ENCODE measurements at places on chromosomes 4 and X.

DNA sequence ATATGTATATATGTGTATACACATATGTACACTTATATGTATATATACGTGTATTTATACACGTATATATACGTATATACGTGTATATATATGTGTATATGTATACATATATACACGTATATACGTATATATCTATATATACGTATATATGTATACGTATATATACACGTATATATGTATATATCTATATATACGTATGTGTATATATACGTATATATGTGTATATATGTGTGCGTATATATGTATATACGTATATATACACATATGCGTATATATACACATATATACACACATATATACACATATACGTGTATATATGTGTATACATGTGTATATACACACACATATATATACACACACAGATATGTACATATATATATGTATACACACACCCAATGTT, 348.0 kb upstream of the LCORL start:
- no peak for DNase-seq

GRCh38 chr4:145770124-145770523, 90.2 kb downstream of the C4orf51 start:
- no peak for DNase-seq

- no peak for DNase-seq
Measured at GRCh38 chrX:10797466-10797865, 177.1 kb upstream of the MID1 start.

DNA sequence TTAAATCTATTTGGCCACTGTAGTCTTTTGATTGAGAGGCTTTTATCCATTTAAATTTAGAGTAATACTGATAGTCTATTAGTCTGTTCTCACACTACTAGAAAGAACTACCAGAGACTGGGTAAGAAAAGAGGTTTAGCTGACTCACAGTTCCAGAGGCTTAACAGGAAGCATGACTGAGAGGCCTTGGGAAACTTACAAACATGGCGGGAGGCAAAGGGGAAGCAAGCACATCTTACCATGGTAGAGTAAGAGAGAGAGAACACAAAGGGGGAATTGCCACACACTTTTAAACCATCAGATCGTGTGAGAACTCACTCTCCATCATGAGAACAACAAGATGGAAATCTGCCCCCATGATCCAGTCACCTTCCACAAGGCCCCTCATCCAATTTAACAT, 410.9 kb downstream of the PDGFC start:
- no peak for DNase-seq

GRCh38 chrX:48468247-48468671, 1.8 kb downstream of the SLC38A5 start:
- DNase-seq, result no peak

- no peak for DNase-seq
Measured at GRCh38 chrX:72620550-72621145, 48.0 kb upstream of the HDAC8 start.

GRCh38 chr4:13700021-13700857, 72.7 kb upstream of the BOD1L1 start:
- no peak for DNase-seq

DNA sequence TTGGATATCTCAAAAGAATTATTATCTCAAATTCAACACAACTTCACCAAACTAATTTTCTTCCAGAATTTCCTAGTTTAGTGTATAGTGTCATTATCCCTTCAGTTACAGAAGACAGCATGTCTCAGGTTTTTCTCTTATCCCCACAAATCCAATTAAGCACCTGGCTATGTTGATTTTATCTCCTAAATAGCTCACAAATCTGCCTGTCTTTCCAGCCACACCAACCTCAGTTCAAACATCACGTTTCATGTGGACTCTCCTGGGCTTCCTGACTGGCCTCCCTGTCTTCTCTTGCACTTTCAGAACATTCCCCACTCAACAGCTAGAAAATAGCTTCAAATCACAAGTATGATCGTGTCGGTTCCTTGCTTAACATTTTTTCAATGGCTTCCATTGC, 14.8 kb downstream of the STK32B start:
- DNase-seq, result no peak

- no peak for DNase-seq
Measured at GRCh38 chr4:70948665-70949260, 44.7 kb upstream of the DCK start.

DNA sequence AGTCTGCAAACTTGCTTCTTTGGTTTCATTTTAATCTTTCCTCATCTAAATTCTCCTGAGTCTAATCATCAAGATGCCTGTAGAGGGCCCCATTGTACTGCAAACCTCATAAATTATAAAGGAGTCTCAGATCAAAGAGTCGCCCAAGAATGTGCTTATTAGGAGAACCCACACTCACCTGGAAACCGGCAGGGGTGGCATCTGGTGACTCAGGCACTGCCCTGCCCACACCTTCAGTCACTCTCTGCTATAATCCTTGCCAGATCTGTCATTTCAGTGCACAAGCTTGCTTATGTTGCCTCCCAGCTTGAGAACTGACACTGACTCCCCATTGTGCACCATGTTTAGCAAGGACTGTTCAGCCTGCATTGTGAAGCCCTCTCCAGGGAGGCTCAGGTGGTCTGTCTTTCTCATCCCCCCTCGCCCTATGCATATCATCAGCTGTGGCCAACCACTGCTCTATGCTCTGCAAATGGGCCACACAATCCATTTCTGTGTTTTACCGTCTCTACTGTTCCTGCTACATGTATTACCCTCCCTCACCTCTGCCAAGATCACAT, 12.4 kb downstream of the EPGN start:
- no peak for DNase-seq

DNA sequence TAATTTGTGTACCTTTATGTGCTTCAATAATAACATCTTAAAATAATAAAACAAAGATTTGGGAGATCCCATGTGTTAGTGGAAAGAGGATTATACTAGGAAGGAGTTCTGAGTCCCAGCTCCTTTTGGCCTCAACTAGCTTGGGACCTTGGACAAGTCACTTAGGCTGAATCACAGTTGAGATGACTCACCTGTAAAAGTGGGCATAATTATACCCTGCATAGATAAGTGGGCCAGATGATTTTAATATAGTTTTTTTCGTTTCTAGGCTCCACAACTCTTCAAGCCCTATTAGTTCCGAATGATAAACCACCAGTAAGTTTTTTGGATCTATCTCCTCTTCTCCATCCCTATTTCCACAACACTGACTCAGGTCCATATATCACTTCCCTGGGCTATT, 131.8 kb downstream of the ENOX2 start:
- DNase-seq, result no peak

GRCh38 chr4:27638163-27638915, 777.7 kb downstream of the STIM2 start:
- DNase-seq, result no peak

- DNase-seq, result no peak
Measured at GRCh38 chr4:140046543-140046942, 107.4 kb downstream of the MAML3 start.

GRCh38 chrX:102765809-102766208, 45.3 kb downstream of the GPRASP3 start:
- DNase-seq, result no peak

DNA sequence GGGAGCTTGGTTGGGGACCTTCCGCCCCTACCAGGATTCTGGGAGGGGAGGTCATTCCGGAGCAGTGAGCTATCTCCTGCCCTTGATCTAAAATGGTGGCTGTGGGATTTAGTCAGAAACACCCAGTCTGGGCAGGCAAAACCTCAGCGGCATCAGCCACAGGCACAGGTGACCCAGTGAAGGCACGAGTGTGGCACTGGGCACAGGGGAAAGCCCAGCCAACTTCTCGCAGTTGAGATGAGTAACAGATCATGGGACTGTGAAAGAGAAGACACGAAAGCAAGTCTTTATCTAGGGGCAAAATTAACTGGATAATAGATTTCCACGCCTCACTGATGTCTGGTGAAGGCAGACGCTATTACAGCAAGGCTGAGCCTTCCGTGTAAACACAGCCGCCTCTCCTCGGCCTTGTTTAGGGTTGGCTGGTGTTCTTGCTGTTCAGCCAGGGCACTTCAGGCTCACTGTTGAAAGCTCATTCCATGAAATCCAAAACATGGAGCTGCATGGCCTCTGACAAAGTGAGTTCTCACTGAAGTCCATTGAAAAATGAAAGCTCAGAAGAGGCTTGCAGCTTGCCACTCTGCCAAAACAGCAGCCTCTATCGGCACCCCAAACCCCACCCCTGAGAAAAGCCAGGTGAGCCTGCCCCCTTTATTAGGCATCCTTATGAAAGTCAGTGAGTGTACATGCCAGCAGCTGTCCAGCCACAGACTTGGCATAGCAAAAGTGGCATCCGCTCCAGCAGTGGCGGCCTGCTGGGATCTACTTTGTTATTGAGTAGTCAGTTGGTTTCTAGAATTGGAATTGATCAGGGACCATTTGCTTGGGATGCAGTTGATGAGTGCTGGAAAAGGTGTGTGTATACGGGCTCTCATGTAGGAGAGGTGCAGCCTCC, 102.3 kb upstream of the MTM1 start:
- DNase-seq, result no peak

- DNase-seq, result no peak
Measured at GRCh38 chr4:93743022-93743421, 85.5 kb upstream of the ATOH1 start.

DNA sequence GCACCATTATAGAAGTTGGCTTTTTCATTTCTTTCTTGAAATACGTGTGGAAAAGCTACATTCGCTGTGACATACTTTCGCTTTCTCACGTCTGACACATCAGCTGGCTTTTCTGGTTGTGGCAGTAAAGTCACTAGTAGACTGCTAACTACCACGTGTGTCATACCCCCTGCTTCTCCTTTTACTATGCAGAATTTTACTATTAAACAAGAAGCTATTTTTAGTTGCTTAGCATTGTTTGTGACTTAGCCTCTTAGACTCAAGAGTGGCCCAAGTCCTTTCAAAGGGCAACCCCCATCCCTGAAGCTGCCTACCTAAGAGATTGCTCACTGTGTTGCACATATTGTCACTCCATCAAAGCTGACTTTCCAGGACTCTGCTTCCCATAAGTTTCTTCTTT, 2.1 kb upstream of the IL2 start:
- DNase-seq, result peak; percentile 3

GRCh38 chr4:12586242-12587006, 897.7 kb downstream of the RAB28 start:
- DNase-seq, result no peak

- no peak for DNase-seq
Measured at GRCh38 chr4:8306511-8307021, 37.0 kb downstream of the HTRA3 start.
